ENCODE measurements at places on chromosomes 5 and 9.

DNA sequence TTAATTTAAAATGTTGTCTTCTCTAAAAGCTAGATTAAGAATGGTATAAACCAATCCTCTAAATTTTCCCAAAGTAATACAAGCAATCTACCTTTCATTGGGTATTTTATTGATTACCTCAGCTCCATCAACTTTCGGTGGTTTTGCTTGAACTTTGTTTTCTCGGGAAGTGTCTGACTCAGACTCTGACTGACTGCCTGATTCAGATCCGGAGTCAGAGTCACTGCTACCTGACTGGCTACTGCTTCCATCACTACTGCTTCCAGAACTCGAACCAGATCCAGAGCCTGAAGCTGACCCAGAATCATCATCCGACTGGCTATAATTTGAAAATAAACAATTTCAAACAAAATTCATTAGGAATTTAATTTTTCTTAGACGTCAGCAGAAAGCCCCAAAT, 24.0 kb downstream of the CHD1 start:
- no peak overlapping the region for H3K27ac ChIP-seq
- H3K4me3 ChIP-seq = no peak overlapping the region
- peaks cover 32% of the 10 kb centered on the region for H3K36me3 ChIP-seq
- H3K27me3 ChIP-seq = no peaks in the 10 kb centered on the region
- DNase-seq = no peak

GRCh38 chr9:35605351-35606137, 482 bp downstream of the TESK1 start:
- H3K27me3 ChIP-seq = peaks cover 2% of the 10 kb centered on the region
- H3K36me3 ChIP-seq = peaks cover 15% of the 10 kb centered on the region

DNA sequence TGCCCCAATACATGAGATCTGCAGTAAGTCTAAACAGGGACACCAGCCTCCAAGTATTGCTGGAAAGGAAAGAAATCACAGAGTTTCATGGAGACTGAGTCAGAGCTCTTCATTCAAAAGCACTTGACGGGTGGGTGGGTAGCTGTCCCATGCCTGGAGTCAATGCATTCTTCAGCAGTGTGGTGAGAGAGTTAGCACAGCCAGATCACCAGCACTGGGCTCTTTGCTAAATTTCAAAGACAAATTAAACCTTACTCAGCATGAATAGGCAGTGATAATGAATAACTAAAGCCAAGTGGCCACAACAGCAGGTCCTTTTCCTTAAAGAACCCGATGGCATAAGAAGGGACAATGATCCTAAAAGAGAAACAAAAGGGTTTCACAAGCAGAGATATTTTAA, 192.4 kb downstream of the ACTL7B start:
- no peak overlapping the region for H3K27ac ChIP-seq
- H3K27me3 ChIP-seq = no peaks in the 10 kb centered on the region
- DNase-seq = no peak
- H3K4me3 ChIP-seq = no peak overlapping the region
- H3K4me1 ChIP-seq = no peaks in the 10 kb centered on the region
- peaks cover 1% of the 10 kb centered on the region for H3K36me3 ChIP-seq

DNA sequence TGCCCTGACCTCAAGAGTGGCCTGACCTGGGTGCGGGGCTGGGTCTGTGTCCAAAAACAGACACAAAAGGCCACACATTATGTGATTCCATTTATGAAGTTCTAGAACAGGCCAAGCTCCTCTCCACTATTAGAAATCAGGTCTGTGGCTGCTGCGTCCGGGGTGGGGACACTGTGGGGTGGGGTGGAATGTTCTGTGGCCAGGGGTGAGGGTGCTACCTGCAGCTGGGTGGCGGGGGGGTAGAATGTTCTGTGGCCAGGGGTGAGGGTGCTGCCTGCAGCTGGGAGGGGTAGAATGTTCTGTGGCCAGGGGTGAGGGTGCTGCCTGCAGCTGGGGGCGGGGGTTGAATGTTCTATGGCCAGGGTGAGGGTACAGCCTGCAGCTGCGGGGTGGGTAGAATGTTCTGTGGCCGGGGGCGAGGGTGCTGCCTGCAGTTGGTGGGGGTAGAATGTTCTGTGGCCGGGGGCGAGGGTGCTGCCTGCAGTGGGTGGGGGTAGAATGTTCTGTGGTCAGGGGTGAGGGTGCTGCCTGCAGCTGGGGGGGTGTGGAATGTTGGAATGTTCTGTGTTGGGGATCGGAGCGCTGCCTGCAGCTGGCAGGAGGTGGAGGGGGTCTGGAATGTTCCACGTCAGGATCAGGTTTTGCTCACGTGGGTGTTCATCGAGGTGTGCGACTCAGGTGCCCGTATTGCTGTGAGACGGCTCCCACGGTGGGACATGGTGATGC, 8.3 kb downstream of the LCN12 start:
- H3K27ac ChIP-seq = no peak overlapping the region
- no peaks in the 10 kb centered on the region for H3K27me3 ChIP-seq
- peaks cover 2% of the 10 kb centered on the region for H3K36me3 ChIP-seq
- DNase-seq = no peak
- H3K4me3 ChIP-seq = no peak overlapping the region
